ENCODE measurements at places on chromosomes 4 and X.

GRCh38 chrX:118978451-118978850 is 4.0 kb downstream of the LONRF3 start:
- DNase-seq = no peak

DNA sequence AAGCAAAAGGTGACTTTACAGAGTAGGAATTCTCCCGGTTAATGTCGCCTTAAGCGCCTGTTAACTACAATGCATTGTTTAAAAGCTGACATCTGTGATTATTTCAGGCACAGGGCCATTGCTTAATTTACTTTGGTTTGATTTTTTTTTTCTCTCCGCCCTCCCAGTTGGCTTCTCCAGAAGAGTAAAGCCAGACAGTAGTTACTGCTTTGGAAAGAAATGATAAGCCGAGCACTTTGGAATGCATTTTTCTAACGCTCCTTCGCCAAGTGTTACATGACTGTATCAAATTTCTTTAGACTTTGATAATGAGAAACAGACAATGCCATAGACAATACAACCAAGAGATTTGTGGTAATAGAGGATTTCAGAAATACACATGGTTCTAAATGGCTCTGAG is 383.0 kb upstream of the TENM3 start:
- DNase-seq = no peak

DNA sequence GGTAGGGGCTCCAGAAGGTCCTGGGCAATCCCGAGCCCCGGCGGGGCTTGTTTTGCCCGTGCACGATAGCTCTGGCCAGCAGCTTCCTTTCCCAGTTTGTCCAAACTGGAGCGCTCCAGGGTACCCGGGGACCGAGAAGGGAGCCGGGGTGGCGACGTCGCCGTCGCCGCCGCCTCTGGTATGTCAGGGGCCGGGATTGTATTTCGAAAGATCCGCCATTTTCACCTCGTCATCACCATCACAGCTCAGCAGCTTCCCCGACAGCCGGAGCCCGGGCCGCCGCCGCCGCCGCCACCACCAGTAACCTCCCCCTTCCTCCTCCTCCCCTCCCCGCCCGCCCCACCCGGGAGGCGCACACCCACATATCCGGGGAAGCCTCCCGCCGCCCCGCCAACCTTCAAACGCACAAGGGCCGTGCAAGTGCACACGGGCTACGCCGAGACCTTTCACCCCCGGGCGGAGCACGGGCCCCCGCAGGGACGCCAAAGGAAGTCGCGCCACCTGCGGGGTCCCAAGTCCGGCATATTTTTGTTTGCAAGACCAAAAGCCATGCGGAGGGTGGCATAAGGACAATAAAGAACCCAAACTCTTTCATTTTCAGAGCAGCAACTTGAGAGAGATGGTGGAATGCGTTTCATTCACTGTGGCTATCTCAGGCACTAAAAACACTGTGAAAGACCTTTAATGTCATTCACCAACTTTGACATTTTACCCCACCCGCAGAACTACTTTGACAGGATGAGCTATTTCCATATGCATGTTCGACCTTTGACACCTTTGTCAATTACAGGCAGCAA is at the start of gene LIN54:
TSS of gene LIN54 (minus strand) at position 302 of the 797 bp plus-strand sequence. CDS start 25,979 bp downstream, outside the sequence.
- peak; percentile 85 for DNase-seq

DNA sequence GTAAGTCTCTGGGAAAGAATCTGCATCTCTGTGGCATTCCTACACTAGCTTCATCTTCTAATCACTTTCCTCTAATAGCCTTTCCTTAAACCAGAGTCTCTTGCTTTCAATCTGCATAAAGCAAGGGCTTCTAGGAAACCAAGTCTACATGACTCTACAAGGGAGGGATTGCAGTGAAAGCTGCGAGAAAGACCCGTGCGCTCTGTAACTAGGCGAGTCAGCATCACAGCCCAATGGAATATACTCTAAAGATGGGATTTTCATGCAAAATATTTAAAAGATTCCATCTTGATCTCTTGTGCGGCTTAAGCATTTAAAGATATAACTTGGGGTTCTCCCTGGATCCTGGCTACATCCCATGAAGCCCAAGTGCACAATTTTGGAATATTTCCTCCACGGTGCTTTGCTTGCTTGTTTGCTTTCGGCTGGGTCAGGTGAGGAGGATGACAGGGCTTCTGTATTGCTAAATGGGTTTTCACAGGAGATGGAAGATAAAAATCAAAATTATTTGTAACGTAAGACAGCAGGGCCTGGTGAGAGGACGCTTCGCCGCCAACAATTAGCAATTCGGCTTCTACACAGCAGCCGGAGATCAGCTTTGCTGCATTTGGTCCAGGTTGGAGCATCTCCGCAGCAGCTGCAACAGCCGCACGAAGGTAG is 687 bp upstream of the GRIA2 start:
- no peak for DNase-seq

- DNase-seq = no peak
These were observed 44.5 kb upstream of the SCML1 start for GRCh38 chrX:17692709-17693346.

DNA sequence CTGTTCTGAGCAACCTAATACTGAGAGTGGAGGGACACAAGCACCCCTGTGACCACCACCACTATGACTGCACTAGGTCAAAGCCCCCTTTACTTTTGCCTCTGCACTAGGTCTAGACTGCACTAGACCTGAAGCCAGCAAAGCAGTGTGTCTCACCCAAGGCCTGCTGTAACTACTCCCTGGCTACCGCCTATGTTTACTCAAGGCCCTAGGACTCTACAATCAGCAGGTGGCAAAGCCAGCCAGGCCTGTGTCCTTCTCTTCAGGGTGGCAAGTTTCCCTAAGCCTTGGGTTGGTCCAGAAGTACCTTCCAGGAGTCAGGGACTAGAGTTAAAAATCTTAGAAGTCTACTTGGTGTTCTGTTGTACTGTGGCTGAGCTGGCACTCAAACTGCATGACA is 15.9 kb downstream of the RAB33B start:
- DNase-seq = no peak

- no peak for DNase-seq
These were observed 65.4 kb upstream of the NKX1-1 start for GRCh38 chr4:1471443-1472147.

DNA sequence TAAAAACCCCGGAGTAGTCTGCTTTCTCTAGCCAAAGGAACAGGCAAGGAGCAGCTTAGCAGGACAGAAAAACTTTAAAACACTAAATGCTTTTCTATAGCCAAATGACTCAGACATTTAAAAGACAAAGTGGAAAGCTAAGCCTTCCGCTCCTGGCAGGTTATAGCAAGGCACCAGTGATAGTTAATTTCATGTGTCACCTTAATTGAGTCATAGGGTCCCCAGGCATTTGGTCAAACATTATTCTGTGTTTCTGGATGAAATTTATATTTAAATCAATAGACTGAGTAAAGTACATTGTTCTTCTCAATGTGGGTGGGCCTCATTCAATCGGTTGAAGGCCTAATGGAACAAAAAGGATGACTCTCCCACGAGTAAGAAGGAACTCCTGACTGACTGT is 885.7 kb upstream of the ADGRL3 start:
- no peak for DNase-seq

DNA sequence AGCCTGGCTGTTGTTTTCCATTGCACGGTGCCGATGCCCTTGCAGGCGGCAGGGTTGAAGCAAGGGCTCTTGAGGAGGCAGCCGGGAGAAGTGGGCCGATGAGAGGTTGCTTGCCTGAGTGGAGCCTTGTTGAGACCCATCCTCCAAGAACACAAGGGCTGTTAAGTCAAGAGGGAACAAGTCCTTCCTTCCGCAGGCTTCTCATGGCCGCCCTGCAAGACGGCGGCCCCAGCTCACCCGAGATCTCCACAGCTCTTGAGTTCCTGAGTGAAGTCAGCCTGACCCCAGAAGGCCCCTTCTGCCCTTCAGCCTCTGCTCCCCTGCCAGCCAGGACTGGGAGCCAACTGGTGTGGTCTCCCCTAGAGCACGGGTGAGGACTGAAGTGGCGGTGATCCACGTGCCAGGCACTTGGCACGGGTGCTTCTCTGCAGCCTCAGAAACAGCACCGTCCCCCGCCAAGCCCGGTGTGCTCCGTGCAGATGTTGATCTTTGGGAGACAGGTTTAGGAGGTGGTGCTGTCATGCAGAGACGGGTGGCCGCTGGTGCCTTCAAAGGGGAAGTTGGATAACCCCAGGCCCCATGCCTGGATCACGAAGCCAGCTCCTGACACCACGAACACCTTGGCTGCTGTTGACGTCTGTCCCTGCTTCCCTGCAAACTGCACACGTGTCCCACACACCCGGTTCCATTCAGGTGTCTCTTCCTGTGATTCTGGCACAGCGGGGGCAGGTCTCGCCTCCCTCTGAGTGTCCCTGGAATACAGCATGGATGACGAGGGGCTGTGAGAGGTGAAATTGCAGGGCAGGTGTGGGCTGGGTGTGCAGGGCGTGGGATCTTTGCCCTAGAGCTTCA is 164.4 kb upstream of the PSAPL1 start:
- DNase-seq = no peak

DNA sequence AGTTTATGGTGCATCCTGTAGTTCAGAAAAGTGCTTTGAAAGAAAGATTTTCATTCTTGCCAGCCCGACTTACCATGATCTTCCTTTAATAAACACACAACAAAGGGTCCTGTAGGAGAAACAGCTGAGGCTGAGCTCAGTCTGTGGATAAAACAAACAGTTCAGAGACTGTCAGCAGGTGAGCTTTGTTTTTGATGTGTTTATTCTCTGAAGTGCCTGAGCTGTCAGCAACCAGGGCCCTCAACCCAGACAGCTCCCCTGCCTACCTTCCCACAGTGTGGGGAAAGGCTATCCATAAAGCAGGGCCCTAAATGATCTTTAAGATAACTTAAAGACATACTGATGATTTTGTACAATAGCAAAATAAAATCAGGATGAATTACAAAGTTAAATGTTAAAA is 459.2 kb upstream of the GALNT7 start:
- DNase-seq = no peak

DNA sequence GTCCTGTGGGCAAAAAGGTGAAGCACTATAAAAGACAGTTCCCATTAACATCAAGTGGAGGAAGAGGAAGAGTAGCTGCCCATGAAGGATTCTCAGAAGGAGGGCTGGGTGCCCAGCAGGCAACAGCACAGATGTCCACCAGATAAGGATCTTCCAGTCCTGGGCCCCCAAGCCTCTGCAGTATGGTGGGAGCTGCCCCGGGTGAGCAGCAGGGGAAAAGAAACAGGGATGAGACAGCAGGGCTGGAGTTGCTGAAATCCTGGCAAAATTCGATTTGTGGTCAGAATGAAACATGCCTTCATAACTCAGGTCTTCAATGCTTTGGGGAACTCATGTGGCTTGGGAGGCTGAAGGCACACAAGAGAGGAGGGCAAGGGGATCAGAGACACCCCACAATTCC is 94.6 kb downstream of the RASL11B start:
- DNase-seq = no peak

DNA sequence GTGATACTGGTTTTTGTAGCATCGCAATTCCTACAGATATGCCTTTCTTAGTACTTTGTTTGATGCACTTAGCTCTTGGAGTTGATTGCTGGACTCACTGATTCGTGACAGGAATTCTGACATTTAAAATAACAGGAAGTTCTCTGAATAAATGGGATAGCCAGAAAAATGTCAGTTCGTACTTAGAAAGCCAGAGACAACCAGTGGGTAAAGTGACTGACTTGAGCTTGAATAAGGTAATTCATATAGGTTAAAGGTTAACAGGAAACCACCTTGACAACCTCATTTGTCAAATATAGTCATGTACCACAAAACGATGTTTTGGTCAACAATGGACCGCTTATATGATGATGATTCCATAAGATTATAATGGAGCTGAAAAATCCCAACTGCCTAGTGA is 181.4 kb downstream of the RPA4 start:
- DNase-seq = no peak

- DNase-seq = no peak
These were observed 849.6 kb upstream of the POU3F4 start for GRCh38 chrX:82658492-82658891.

DNA sequence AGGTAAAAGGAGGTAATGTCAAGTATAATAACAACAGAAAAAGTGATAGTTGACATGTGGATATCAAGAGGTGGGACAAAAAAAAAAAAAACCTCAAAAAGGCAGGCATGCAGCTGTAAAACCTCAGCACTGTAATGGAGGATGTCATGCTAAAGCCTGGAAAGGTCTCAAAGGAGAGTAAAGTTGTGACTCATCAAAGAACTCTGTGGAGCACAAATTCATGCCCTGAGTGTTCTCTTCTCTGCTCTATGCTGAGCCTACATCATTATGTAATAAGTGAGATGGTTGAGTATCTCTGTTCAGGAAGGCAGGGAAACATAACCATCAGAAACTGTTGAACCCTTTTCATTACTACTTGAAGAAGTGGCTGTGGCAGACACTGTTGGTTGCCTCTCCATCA is 597.8 kb downstream of the BCOR start:
- no peak for DNase-seq

GRCh38 chrX:121013897-121014455 is 28.4 kb upstream of the CT47A1 start:
- DNase-seq = no peak

GRCh38 chrX:65677954-65678469 is 10.6 kb downstream of the MSN start:
- DNase-seq = no peak

GRCh38 chrX:26138274-26138673 is at the start of gene MAGEB18:
Gene MAGEB18, plus strand, starts transcription at chrX:26138343. Its CDS starts 643 bp downstream, at chrX:26138986.
- no peak for DNase-seq

DNA sequence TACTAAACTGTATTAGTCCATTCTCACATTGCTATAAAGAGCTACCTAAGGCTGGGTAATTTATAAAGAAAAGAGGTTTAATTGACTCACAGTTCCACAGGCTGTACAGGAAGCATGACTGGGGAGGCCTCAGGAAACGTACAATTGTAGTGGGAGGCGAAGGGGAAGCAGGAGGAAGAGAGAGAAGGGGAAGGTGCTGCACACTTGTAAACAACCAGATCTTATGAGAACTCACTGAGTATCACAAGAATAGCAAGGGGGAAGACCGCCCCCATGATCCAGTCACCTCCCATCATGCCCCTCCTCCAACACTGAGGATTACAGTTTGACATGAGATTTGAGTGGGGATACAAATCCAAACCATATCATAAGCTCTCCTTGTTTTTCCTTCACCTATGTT is 40.9 kb downstream of the RPA4 start:
- DNase-seq = no peak

DNA sequence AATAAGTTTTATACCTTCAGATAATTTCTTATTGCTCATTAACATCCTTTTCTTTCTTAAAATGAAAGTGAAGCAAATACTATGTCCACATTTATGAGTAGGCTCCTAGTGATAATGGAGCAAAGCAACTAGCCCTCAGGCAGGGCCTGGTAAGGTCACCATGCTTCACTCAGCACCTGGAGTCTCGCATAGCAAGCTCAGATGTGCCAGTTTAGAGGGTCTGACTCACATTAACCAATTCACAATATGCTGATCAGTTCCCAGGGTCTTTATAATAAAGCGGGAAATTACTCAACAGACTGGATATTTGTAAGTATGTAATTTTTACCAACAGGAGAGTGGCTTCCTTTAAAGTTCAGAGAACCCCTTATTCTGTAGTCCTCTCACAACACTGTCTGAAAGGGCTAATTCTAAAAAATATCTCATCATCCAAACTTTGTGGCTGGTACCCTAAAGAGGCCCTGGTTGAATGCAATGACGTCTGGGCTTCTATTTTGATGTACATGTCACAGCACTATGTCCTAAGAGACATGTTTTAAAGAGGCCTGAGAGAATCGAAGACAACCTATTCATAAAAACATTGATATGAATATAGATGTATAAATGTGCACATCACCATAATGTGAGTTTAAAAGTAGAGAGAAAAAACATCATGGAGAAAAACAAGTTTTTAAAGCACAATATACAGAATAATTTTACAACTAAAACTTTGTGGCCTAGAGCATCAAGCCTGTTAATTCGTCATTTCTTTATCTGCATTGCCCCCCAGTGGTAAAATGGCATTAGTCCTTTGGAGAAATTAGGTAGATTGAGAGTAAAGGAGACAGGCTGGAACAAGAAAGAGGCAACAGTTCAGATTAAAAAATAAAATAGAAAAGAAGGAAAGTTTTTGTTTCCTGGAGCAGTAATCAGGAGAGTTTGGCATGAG is 44.3 kb downstream of the IL21 start:
- no peak for DNase-seq
